ENCODE measurements at places on chromosomes 11 and 22.

DNA sequence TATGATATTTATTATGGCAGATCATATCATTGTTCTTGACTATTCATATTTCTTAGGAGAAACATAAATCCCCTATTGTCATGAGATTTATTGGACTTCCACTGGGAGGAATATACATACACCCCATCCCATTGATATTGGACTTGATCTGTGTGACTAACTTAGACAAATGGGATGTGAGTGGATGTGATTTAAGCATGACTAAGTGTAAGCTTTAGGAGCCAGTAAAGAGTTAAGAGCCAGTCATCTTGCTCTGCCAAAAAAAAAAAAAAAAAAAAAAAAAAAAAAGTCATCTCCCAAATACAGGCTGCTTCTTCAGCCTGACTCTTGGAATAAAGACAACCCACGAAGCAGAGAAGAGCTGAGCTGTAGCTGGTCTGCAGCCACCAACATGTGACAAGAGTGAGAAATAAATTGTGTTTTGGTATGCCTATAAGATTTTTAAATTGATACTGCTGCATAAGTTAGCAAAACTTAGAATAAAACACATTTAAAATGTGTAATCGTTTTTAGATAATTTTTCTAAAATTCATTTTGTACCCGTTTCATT lies 595.0 kb upstream of the LRRC4C start:
- no peak for DNase-seq

DNA sequence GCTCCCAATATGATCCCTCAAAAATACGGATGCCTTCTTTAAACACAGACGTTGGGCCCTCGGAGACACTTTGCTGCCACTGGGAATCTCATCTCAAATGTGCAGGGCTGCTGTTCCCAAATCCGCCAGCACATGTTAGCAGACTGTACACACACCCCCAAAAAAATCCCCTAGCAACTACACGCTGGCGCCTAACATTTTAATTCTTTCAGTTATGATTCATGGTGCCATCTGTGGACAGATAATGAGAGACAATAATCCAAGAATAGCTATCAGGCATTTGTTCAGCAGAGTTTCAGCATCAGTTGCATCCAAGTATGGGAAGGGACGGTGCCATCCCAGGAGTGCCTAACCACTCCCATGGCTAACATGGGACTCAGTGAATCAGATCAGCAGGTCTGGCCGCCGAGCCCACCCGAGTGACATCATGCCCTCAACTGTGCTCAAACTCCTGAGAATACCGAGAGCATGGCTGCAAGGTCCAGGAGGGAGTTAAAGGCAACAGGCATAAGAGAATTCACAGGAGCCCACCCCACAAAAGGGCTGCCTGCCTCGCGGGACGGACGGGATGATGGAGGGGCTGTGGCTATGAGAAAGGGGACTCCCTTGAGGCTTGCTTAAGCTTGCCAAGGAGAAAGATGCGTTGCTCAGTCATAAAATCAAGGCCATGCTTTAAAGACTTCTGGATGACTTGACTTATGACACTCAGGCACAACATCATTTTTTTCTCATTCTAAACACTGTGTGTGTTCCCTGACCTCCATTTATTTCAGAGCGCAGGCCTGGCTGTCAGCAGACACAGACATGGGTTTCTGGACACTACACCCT lies 337.0 kb downstream of the SHANK2 start:
- no peak for DNase-seq

DNA sequence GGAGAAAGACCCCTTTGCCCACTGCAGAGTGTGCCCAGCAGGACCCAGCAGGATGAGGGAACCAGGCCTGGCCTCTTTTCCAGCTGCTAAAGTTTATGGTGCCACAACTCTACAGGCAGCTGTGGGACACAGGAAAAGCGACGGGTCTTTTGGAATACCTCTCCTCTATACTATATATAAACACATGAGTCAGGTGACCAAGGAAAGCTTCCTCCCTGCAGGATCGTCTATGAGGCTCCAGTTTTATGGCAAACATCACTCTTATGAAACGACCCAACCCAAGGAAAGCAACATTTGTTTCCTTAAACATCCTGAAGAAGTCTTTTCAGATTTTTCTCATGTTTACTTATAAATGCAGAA lies 102.8 kb upstream of the AKIP1 start:
- DNase-seq, result no peak

- no peak for DNase-seq
These were observed 20.3 kb downstream of the ZC3H12C start for GRCh38 chr11:110113505-110113904.

DNA sequence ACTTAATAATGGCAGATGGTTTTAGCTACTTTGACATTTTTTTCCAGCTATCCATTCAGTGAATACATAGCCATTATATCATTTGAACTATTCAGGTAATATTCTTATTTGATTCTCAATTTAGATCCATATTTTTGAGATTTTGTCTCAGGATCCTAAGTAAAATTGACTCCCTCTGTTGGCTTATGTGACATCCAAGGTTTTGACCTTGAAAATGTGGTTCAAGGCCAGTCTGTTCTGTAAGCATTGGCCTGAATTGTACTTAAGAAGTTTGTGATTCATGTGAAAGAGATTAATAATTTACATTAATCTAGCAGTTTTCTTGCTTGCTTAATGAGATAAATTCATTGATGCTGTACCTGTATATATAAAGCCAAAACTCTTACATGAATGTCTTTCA lies 1.6 kb upstream of the SLC17A6 start:
- no peak for DNase-seq

DNA sequence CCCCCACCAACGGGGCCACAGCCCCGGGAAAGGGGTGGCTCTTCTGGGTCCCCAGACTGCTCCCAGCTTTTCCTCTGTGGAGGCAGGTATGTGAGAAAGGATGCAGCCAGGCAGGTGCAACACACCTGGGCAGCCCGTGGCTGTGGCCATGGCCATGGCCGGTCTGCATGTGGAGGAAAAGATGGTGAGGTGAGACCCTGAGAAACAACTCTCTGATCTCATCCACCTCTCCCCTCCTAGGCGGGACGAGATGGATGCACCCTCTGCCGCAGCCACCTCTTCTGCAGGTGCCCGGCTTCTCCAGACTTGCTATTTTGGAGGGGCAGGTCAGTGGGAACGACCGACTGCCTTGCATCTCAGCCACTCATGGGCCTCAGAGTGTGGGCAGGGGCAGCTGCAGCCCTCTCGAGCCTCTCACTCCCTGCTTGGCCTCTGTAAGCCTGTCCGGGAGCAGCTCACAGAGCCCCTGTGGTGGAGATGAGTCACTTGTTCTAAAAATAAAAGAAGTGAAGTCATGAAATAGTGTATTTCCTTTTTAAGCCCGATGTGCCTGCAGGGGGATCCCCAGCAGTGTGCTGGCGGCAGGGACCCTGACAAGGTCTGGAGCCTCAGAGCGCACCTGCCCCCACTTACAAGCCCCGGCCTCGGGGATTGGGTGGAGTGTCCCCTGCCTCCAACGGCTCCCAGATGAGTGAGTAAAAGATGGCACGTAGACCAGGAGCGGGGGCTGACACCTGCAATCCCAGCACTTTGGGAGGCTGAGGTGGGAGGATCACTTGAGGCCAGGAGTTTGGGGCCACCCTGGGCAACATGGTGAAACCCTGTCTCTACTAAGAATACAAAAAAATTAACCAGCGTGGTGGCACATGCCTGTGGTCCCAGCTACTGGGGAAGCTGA lies 10.7 kb downstream of the SMIM38 start:
- DNase-seq, result no peak

DNA sequence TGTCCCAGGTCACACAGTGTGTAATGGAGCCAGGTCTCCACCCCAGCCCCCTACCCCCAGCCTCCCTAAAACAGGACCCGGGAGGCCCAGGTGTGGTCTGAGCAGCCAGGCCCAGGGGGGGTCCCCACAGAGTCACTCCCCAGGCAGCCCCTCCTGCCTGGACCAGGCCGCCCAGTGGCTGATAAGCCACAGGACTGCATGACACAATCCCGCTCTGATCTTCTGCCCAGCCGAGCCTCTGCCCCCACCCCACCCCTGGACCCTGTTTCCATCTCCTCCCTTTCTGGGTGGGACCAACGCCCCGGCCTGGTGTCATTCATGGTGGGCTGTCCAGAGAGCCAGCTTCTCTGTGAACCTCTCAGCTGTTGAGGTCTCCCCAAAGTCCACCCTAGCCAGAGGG lies 7.8 kb upstream of the LIF start:
- no peak for DNase-seq

GRCh38 chr22:27846248-27846757 lies 44.7 kb upstream of the MN1 start:
- no peak for DNase-seq

DNA sequence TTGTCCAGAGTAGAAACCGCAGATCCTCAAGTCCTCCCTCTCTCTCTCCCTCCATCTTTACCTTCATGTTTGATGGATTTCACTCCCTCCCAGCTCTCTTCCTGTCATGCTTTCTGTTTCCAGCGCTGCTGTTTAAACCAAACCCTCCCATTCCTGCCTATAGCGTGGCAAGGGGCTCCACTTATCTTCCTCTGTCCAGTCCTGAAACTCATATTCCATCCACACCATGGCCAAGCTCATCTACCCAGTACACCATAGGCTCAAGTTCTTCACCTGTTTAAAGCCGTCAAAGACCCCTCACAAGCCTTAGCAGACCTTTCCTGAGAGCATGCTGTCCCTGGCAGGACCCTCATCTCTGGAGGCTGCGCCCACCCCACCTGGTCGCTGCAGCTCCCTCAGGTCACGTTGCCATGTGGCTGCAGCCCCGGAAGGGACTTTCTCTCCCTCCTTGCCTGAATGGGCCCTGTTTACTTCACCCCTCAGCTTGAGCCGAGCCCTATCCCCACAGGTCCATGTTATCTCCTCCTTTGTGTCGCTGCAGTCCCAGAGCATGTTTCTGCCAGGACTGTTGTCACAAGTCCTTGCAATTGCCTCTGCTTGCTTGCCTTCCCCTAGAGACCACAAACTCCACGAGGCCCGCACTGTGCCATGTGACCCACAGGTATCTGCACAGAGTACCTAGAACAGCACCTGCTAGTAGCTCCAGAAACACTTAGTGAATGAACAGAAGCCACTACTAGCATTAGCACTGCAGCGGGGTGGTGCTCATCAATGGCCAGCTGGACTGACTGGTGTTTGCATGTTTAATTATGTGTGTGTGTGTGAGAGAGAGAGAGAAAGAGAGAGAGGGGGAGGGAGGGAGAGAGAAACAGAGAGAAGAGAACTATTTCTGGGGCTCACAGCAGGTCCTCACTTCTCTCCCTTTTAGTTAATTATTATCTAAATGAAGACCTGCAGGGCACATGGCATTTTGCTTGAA lies 149.4 kb upstream of the SNX19 start:
- no peak for DNase-seq

- no peak for DNase-seq
These were observed 117.3 kb downstream of the CEP164 start for GRCh38 chr11:117444711-117445658.

- DNase-seq, result no peak
These were observed 1.7 kb upstream of the ME3 start for GRCh38 chr11:86673872-86674750.

- DNase-seq, result no peak
These were observed 255.2 kb upstream of the POU2AF2 start for GRCh38 chr11:110990311-110990710.

DNA sequence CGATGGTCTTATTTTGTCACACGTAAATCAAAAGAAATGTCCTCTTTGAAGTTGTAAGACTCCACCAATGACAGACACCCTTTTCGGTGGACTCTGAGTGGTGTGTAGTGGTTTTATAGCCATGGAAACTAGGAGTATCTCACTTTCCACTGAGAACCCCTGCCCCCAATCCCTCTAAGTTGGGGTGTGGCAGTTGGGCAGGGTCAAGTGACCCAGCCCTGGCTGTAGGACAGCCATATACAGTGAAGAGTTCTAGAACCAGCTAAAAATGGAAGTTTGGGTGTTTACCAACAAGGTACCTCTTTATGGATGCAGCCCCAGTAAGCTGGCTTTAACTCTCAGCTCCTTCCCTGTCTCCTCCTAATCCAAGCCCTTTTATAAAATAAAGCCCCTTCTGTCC lies 5.2 kb downstream of the C22orf31 start:
- no peak for DNase-seq

GRCh38 chr22:31185056-31185455 lies 25.1 kb downstream of the RNF185 start:
- DNase-seq, result no peak

- no peak for DNase-seq
These were observed 581 bp upstream of the EIF3L start for GRCh38 chr22:37848587-37849088.

GRCh38 chr11:46253258-46254132 lies 24.0 kb upstream of the CREB3L1 start:
- DNase-seq, result no peak

DNA sequence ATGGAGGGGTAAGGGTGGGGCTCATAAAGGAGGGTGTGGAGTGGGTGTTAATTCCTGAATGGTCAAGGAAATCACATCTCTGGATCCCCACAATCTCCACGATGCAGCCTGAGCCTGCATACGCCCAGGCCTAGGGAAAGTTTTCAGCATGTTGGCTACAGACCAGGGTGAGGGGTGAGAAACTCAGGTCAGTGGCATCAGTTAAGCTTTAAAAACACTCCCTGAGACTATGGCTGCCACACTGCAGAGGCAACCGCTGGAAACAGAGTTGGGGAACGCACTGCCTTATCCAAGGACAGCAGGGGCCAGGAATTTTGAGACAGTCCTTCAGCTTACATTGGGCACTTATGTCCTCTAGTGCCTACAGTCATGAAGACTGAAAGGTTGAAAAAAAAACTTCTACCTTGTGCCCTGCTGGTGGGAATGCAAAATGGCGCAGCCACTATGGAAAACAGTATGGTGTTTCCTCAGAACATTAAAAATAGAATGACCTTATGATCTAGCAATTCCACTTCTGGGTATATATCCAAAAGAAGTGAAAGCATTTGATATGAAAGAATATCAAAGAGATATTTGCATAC lies 19.7 kb downstream of the DKK3 start:
- no peak for DNase-seq

GRCh38 chr11:833849-834311 lies 1.1 kb downstream of the CD151 start:
- no peak for DNase-seq

DNA sequence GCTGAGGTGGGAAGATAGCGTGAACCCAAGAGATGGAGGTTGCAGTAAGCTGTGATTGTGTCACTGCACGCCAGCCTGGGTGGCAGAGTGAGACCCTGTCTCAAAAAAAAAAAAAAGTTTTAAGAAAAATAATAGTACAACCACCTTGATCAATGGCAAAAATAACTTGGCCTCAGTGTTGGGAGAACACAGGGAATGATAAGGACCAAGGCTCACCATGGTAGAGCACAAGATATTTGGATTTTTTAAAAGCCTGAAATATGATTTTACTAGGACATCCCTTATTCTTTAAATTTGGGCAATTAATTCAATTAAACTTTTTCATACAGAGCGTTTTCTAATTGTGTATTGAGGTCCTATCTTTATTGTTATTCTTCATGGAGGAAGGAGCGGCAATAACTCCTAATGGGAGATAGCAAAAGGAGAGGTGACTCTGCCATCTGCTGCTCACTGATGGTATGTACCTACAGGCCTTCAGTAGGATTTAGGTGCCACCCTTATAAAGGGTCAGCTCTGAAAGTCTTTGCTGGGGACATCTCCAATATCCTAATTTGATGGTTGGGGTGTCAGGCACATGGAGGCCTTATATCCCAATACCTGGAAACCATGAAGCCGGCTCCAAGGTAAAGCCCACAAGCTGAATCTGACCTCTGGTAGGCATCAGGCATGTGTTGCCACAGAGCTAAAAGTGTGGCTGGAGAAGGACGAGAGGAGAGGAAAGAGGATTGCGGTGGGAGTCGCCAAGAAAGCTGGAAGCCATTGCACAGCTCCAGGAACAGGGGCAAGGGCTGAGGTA lies 21.9 kb upstream of the POLD3 start:
- peak; percentile 38 for DNase-seq

- DNase-seq, result no peak
These were observed 1.4 kb downstream of the MYOD1 start for GRCh38 chr11:17720796-17721171.
